ENCODE measurements at places on chromosomes 2 and 18. TPM values are rescaled to one million over a fixed set of nuclear protein-coding genes. Genes with fewer than 3 reads are reported as not detected.

DNA sequence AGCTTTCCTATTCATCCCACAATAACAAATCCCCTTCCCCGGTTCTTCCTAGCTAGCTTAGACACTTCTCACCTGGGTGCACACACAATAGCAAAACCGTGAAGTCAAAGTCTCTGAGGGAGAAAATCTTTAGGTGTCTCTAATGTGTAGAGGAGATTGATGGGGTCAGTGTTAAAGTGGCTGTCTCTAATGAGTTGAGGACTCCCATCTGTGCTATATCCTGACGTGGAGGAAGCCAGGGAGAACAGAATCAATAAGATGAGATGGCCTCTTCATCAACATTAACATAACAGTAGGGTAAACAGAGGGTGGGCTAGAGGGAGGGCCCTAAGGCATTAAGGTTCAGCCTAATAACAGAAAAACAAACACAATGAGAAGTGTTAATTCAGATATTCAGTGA is 120.4 kb downstream of the SLC5A7 start:
- no peak for DNase-seq

GRCh38 chr2:105390454-105390853 is 8.4 kb downstream of the FHL2 start:
- no peak for DNase-seq

DNA sequence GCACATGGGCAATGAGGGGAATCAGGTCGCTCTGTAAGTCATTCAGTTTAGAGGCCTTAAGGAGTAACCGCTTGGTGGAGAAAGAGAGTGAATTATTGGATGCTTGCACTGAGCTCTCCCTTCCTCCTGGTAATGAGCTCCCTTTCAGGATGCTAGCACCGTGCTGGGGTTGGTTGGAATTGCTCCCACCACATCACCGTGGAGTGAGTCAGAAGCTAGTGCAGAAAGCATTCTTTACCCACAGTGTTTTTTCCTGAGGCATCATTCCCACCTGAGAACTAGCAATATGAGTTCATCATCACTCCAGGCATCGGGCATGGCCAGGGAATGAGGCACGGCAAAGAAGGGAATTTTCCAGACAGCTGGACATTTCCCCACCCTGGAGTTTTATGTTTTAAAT is 57.6 kb downstream of the ITGB6 start:
- DNase-seq: no peak

DNA sequence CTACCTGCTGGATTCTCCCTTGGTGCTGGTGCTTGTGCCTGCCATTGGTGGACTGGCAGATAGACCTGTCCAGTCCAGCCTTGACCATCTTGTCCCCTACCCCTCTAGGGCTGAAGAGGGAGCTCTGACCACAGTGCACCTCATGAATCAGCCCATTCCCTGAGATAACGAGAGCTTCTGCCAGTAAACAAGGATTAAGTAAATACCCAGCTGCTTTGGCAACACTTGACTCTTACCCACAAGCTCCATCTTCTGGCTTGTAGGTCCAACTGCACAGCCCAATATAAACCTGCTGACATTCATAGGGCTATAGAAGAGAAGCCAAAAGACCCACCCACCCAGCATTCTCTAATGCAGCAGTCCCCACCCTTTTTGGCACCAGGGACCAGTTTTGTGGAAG is 186.4 kb downstream of the PIK3C3 start:
- DNase-seq: peak; percentile 9

GRCh38 chr18:24271381-24272228 is 126.0 kb downstream of the OSBPL1A start:
- peak; percentile 56 for DNase-seq

- no peak for DNase-seq
These were observed 2.2 kb downstream of the TMEM18 start for GRCh38 chr2:675051-675450.

DNA sequence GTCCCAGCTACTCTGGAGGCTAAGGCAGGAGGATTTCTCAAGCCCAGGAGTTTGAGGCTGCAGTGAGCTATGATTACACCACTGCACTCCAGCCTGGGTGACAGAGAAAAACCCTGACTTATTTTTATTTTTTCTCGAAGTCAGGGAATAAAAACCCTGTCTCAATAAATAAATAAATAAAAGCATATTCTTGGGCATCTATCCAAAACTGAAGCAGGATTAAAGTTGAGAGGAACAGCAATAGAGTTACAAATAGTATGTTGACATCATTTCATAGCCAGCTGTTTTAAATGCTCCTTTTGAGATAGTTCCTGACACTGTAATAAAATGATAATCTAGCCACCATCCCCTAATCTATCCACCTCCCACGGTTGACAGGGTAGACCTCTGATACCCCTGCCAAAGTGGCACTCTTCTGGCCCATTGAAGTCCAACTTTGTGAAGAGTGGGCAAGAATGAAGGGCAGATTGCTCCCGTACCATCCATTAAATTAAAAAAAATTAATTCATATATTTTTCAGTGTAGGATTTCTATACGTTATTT is 42.3 kb upstream of the LPIN2 start:
- no peak for DNase-seq

DNA sequence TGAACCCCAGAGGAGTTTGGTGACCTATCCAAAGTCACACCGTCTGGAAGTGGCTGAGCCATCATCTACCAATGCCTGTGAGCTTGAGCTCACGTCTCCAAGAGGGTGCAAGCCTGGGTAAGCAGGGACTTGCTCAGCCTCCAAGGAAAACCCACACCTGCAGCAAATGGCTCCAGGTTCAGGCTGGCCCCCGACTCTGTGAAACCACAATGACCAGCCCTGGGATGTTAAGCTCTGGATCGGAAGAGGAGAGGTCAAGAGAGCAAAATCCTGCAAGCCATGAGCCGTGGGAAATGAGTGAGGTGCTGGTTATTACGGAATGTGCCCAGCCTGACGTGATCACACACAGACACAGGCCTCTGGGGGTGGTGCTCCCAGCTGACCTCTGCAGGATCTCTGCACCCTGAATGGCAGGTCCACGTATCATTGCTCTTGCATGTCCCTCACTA is 94.1 kb upstream of the OTOS start:
- DNase-seq: no peak

GRCh38 chr2:221958224-221958623 is 340.6 kb downstream of the PAX3 start:
- DNase-seq: no peak

DNA sequence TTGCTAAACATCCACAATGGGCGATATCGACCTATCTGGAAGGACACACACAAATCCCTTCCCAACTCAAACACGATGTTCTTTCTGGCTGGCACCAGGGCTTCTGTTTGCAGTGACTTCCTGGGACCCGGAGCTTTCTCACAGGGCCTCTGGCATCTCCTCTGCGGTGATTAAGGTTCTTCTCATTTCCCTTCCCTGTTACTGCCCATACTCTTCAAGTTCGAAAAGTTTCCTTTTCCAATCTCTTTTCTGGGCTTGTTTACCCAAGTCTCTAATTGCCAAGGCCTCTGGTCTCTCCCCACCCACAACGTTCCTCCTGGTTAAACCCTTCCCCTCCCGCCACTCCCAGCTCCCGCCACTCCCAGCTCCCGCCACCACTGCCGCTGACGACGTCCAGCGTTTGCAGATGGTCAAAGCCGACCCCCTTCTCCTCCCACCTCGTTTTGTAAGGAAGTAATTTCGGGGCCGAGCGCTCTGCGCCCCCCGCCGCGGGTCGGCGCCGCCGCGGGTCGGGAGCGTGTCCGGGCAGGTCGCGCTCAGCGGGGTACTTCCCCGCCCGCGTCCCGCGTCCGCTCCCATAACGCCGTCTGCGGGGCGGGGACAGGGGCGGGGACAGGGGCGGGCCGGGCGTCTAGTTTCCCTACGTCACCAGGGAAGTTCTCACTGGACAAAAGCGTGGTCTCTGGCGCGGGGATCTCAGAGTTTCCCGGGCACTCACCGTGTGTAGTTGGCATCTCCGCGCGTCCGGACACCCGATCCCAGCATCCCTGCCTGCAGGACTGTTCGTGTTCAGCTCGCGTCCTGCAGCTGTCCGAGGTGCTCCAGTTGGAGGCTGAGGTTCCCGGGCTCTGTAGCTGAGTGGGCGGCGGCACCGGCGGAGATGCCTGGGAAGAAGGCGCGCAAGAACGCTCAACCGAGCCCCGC is at the start of gene PMAIP1:
TSS of gene PMAIP1 (plus strand) at position 699 of the 924 bp plus-strand sequence. CDS start at position 881, 182 bp downstream.
- DNase-seq: peak; percentile 91

GRCh38 chr2:190216829-190217228 is 102.8 kb downstream of the HIBCH start:
- no peak for DNase-seq

- no peak for DNase-seq
These were observed 55.6 kb downstream of the CCDC85A start for GRCh38 chr2:56239437-56239836.

- no peak for DNase-seq
These were observed 279.1 kb upstream of the LYPD1 start for GRCh38 chr2:132949108-132949507.

GRCh38 chr18:63207143-63207790 is 112.3 kb downstream of the BCL2 start:
- DNase-seq: no peak

- no peak for DNase-seq
These were observed 206.8 kb downstream of the OTX1 start for GRCh38 chr2:63257473-63257872.

GRCh38 chr2:206804326-206804725 is 38.9 kb downstream of the FASTKD2 start:
- no peak for DNase-seq

DNA sequence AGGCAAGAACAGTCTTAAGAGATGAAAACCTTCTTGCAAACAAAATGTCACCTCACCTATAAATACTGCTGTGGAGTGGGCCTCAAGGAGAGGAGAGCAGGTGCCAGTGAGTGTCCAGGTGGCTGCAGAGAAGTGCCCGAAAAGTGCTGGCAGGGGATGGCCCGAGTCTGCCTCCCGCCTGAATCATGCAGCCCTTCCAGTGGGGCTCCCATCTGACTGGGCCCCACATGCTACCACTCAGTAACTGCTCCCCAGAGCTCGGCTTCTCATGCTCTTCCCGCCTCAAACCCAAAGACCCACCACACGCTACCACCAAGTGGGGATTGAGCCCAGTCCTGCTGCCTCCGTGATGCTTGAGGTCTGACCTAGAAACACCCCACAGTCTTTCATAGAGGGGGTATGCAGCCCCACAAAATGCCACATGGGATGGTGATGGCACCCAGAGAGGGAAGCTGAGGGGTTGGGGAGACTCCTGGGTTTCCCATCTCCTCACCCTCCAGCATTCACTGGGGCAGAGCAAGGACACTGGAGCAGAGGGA is 7.4 kb downstream of the HS6ST1 start:
- DNase-seq: no peak

GRCh38 chr2:8754106-8754776 is 72.4 kb downstream of the ID2 start:
- DNase-seq: no peak

DNA sequence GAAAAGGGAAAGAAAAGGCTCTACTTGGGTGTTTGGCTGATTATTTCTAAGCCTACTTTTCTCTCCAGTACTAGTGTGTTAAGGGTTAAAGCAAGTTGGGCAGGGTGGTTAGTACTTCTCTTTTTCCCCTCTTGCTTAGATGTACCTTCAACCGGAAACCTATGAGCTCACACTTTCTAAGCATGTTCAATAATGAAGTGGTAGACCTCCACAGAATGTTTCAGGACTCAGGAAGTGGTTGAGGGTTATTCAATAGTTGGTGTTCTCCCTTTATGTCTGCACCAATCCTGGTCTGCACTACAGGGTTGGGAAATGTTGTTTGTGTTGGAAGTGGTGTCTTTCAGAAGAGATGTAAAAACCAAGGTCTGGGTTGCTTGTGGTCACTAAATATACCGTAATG is 137.1 kb downstream of the ZEB2 start:
- no peak for DNase-seq

DNA sequence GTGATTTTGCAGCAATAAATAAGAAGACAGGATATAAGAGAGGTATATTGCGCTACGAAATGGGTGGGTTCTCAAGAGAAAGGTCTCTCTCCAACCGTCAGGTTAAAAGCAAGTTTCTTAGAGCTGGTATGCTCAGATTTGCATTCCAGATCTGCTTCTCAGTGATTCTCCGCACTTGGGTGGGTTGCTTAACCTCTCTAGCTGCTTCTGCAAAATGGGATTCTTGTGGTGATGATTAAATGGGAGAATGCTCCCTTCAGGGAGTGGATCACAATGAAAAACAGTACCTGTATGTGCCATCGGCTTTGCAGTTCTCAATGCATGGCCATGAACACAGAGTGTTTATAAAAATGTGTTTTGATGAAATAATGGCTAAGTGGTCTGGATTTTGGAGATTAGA is 477.7 kb downstream of the TNS1 start:
- DNase-seq: no peak

GRCh38 chr2:226320076-226320948 is 479.3 kb downstream of the IRS1 start:
- DNase-seq: no peak

- peak; percentile 93 for DNase-seq
These were observed 42.6 kb upstream of the RAPGEF4 start for GRCh38 chr2:172693037-172693436.

DNA sequence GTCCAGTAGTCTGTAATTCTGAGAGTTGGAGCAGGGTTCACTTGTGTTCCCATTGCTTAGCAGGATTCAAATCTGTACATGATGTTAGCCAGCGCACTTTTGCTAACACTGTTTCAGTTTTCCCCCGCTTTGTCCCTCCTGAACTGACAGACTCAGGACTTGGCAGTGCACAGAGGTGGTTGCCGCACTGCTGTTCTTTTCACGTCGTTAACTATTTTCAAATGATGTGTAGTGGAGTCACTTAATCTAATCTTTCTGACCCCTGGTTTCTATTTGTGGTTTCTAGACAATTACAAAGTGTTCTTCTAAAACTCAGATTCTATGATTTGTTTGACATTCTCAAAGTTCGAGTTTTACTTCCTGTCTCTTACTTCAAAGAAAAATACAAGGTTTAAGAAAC is 234.5 kb downstream of the RBM43 start:
- no peak for DNase-seq

Gene CPO
- 0.13 TPM for polyA plus RNA-seq

Gene EML6
- 1.8 TPM for polyA plus RNA-seq

Gene CPS1
- 16.1 TPM for polyA plus RNA-seq

Gene NAT8
- polyA plus RNA-seq: not detected

Gene CCL20
- 1.1 TPM for polyA plus RNA-seq

Gene PHLPP1
- 6.5 TPM for polyA plus RNA-seq

Gene NEU4
- 0.25 TPM for polyA plus RNA-seq

Gene SPATA3
- polyA plus RNA-seq: not detected

Gene SKOR2
- polyA plus RNA-seq: not detected

Gene RUFY4
- not detected for polyA plus RNA-seq

Gene APOB
- polyA plus RNA-seq: not detected

Gene TTN
- polyA plus RNA-seq: not detected

Gene TMEM247
- not detected for polyA plus RNA-seq

Gene ALPP
- 0.18 TPM for polyA plus RNA-seq

Gene XDH
- 0.71 TPM for polyA plus RNA-seq

Gene GRP
- polyA plus RNA-seq: not detected

Gene LGALSL
- polyA plus RNA-seq: 10.8 TPM

Gene STPG4
- polyA plus RNA-seq: 0.14 TPM

Gene REG3A
- polyA plus RNA-seq: not detected
